ENCODE measurements at places on chromosomes 2 and 18.
A peak's percentile ranks its signal among the peaks of the same experiment; 100 is the strongest.

DNA sequence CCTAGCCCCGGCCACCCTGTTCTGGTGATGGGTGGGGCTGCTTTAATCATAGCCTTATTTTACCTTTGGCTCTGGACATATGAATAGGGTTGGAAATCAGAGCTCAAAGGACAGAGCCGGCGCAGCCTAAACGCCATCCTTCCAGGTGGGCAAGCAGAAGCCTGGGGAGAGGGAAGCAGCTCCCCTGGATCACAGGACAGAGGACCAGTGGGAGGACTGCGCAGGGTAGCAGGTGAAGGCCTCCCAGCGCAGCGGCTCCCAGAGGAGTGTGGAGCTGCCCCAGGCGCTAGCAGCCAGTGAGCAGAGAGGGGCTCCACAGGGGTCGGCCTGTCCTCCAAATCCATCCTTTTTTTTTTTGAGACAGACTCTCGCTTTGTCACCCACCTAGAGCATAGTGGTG, 16.4 kb upstream of the CYS1 start:
- no peak for DNase-seq

- DNase-seq = no peak
These were observed 7.4 kb downstream of the UGT1A6 start for GRCh38 chr2:233700028-233700635.

DNA sequence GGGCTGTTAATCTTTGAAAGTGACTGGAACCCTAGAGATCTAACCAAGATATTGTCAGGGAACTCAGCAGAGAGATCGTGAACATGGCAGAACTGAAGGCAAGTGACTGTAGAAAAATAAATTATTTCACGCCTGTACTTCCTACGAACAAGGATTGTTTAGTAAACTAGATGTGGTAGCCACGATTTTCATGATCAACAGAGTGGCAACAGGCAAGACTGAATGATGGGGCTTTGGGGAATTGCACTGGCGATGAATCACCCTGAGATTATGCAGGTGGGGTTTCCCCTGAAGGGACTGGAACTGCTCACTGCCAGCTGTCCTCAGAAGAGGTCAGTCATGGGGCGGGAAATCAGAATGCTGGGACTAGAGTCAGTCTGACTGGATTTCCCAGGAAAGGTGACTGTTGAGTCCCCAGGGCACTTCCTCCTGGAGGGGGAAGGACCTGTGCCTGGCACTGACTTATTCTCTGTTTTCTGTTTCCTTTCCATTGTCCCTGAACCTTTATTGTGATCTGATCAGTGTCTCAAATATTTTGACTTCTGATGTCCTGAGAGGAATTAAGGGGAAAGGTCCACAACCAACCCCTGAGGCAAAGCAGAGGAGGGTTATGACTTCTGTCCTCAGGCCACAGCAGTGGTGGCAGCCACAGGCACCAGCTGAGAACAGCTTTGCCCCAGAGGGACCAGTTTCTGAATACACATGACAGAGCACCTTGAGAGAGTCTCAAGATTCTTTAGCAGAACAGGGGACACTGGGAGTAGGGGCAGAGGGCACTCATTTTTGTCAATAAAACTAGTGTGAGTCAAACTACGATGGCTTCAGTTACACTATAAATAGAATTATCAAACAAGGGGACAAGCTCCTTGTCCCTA, 70.0 kb downstream of the NAB1 start:
- DNase-seq = no peak

GRCh38 chr2:85145116-85145820, 12.1 kb downstream of the TCF7L1 start:
- DNase-seq = no peak

DNA sequence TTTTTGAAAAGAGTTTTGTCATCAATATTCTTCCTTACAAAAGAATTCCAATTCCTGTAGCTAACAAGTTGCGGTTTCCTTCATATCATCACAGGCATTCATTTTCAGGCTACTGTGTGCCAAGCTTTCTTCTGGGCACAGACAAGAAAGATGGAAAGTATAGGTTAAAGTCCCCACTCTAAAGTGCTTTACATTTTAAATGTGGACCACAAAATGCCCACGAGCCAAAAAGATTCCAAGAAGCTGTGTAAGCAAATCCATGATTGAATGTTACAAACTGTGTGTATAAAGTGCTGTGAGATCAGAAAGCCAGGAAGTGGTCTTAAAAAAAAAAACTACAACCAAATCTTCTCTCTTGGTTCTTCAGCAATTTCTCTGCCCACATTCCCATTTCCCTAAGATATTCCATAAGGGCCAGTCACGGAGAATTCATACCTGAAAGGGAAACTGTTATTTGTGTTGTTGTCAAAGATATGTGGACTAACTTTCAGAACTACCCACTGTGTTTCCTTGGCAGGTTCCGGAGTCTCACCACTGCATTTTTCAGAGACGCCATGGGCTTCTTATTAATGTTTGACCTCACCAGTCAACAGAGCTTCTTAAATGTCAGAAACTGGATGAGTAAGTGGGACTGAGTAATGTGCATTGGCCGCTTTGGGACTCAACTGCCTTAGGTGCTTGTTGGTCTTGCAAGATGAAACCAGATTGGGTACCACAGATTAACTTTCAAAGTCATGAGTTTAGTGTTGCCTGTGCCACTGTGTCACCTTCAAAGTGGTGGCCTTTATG, 55.7 kb downstream of the RAB27B start:
- DNase-seq = no peak

DNA sequence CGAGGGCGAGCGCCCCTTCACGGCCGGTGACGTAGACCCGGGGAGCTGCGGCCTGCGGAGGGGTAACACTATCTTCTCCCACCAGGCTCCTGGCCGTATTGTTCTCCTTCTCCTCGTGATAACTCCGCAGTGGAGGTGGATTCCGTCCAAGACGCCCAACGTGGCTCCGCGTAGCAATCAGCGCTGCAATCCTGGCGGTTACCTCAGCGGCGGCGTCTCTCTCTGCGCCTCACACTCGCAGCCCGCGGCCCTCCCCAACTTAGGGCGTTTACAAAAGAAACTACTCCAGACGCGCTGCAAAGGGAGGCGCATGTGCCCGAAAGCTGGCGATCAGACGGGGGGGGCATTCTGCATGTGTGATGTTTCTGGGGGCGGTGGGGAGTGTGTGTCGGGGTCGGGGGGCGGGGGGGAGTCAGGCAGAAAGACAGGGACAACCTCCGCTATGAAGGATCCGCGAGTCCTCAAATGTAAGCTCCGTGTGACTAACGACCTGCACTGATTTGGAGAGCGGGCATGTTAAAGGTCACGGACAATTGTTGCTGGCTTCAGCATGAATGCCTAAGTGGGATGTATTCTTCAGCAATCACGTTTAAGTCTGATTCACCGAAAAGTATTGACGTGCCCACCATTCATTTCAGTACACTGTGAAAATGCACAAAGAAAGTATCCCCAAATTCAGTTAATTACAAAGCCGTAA, 1.3 kb upstream of the ZNF516 start:
- DNase-seq = no peak

- no peak for DNase-seq
These were observed 368.1 kb upstream of the NETO1 start for GRCh38 chr18:73235921-73236320.

GRCh38 chr2:176592216-176592615, 323.0 kb downstream of the MTX2 start:
- no peak for DNase-seq

- no peak for DNase-seq
These were observed 823 bp upstream of the GORASP2 start for GRCh38 chr2:170928036-170928823.

DNA sequence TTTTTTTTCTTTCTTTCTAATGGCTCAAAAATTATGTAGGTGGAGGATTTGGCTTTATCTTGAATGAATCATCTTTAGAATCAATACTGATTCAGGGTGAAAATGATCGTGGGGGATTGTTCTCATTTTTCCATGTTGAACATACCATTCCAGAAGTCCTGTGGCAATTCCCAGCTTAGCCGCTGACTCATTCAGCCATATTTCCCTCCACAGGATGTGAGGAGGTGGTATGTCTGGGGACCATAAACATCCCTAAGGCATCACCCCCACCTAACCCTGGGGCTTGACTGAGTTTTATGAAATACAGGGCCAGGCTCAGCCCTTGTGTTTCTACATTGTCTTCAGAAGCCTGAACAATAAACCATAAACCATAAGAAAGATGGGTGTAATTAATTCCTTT, 92.7 kb upstream of the FN1 start:
- DNase-seq = no peak

GRCh38 chr18:48348739-48349138, 60.4 kb downstream of the ZBTB7C start:
- no peak for DNase-seq

GRCh38 chr2:72004201-72004915, 143.3 kb downstream of the CYP26B1 start:
- no peak for DNase-seq

DNA sequence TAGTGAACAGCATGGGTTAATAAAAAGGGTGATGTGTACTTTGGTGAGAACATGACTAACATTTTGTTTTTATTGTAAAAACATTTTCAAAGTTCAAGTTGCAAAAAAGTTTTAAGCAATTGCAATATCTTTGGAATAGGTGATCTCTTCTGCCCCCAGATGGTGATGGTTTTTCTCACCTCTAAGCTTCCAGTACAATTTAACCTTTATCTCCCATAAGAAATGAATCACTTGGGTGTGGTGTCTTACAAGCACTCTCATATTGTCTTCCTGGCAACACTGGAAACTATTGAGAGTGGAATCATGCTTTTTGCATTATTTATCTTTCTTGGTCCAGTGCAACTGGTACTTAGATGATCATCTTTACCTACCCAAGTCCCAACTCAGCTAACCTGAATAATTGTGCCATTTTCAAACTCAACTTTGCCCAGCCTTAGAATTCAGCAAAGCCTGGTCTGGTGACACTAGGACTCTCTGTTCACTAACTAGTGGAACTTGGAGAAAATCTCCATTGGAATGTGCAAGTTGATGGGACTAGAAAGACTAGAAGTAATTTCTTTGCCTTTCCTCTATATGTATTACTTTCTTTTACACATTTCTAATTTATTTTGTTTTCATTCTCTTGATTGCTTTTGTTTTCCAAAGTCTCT, 964.7 kb upstream of the ZEB2 start:
- peak; percentile 16 for DNase-seq

- no peak for DNase-seq
These were observed 485.8 kb downstream of the STK39 start for GRCh38 chr2:167761465-167762136.

DNA sequence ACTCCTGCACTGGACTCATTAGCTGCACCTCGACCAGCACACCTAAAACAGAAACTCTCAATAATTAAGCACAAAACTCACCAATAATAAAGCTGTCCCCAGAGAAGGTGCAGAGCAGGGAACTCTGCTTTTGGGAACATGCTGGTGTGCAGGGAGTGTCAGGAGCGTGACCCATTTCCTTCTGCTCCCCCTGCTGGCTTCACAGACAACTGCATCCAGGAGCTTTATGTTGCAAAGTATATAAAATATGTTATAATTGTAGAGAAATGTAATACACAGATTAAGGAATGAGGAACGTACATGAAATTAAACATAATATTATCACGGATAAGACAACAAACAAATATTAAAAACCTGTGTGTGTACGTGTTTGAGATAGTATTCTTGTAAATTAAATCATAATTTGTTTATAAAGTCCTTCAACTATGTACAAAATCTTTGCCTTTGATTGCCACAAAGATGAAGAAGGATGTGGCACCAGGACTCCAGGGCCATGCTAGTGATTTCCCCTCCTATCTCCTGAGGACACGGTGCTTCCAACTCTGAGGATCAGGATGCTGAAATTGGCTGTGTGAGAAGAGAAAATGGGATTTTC, 68.6 kb upstream of the MAL start:
- peak; percentile 38 for DNase-seq

DNA sequence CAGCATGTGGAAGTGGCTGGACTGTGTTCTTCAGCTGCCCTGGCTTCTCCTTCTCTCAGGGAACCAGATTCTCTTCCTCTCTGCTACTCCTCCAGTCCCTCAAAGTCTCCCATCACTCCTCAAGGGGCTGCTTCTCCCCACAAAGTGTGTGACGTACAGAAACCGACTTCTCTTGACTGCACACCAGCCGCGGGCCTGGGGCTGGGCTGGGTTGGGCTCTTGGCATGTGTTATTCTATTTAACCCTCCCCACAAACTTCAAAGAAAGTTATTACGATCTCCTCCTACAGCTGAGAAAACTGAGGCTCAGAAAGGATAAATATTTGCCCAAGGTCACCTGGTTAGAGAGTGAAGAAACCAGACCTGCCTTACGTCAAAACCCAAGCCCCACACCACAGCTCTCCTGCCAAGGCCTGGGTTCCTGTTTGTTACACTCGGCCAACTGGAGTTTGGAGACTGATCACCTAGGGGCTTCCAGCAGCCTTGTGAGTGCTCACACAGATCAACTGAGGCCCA, 269.0 kb downstream of the TFCP2L1 start:
- DNase-seq = no peak

DNA sequence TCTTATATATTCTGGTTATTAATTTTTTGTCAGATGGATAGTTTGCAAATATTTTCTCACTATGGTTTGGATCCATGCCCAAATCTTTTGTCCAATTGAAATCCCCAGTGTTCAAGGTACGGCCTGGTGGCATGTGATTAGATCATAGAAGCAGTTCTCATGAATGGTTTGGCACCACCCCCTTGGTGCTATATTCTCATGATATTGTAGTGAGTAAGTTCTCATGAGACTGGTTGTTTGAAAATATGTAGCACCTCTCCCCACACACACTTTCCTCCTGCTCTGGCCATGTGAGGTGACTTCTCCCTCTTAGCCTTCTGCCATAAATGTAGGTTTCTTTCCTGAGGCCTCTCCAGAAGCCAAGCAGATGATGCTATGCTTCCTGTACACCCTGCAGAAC, 107.7 kb upstream of the KYNU start:
- DNase-seq = no peak

- no peak for DNase-seq
These were observed 137.1 kb upstream of the TWIST2 start for GRCh38 chr2:238710787-238711186.

DNA sequence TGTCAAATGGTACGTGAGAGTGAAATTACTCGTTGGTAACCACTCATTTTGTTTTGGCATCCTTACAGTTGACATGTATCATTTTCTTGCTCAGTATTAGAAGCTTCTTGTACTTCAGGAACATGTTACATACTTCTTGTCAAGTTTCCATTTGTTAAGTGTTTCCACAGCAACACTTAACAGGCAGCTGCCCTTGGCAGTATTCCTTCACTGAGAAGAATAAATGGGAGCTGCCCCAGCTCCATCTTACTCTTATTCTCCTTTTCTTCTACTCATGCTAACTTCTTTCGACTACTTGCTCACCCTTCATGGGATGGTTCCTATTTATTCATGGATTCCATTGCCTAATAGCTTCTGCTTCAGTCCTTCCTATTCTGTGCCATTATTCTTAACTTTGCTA, 60.1 kb upstream of the TUBA3E start:
- DNase-seq = no peak

DNA sequence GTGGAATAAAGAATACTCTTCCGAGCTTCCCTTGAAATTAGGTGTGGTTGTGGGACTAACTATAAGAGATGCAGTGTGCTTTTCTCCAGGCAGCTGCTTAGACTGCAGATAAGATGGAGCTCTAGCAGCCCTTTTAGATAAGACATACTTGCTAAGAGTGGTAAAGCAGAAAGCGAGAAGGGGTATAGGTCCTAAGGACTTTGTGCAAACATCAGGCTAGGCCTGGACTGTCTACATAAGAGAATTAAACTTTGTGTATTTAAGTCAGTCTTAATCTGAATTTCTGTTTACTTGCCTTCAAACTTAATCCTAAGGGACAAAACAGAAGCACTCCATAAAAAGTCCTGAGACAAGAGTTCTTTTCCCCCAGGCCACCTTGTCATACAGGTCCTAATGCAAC, 218.9 kb downstream of the RAB3GAP1 start:
- DNase-seq = no peak
